ENCODE measurements at places on chromosomes 3 and 15. TPM values are rescaled to one million over a fixed set of nuclear protein-coding genes. Genes with fewer than 3 reads are reported as not detected.

DNA sequence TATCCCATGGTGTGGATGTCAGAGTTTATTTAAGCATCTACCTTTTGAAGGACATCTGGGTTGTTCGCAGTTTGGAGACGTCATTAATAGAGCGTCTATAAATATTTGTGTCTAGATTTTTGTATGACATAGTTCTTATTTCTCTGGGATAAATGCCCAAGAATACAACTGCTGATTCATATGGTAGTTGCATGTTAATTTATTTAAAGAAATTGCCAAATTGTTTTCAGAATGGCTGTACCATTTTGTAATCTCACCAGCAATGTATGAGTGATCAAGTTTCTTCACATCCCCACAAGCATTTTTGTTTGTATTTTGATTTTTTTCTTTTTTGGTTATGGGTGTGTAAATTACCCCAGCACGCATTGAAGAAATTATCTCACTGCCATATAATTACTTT lies 656.9 kb downstream of the NTRK3 start:
- DNase-seq: no peak
- H3K4me3 ChIP-seq: no peak overlapping the region
- H3K27ac ChIP-seq: no peak overlapping the region
- H3K36me3 ChIP-seq: no peaks in the 10 kb centered on the region
- no peaks in the 10 kb centered on the region for H3K27me3 ChIP-seq

DNA sequence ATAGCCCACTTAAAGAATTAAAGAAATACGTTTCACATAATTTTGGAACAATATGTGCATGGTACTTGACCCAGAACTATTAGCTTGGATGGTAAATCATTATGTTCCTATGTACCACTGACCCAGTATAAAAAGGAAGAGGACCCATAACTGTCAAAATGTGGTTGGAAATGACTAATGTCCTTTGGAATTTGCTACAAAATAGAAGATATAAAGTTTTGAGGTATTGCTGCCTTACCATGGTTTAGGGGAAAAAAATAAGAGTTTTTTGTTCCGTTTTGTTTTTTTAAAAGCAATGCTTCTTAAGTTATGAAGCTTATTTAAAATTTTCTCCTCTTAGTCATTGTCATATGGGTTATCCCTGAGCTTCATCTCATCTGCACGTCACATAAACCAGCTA lies 15.8 kb upstream of the TFDP2 start:
- H3K27ac ChIP-seq: no peak overlapping the region
- H3K36me3 ChIP-seq: no peaks in the 10 kb centered on the region
- no peak overlapping the region for H3K4me3 ChIP-seq
- H3K27me3 ChIP-seq: no peaks in the 10 kb centered on the region

DNA sequence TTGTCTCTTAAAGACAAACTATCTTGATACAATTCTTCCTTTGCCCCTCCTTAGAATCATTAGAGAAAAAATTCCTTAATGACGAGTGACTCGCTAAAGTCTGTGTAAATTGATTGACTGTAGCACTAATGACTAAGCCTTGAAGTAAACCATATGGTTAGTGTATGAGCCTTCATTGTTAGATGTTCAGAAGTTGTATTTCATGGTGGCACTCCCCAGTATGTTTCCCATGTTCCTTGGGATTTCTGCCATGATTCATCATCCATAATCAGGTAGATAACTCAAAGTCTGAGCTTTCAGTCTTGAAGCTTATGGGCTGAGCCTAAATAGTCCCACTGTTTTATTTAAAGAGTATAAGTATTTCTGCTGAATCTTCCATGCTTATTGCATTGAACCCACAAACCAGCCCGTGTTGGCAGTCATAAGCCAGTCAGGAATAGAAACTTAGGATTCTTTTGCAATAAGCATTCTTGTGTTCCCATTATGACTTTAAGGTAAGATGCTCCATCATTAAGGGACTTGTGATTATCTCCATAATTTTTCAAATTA lies 371.2 kb upstream of the RARB start:
- no peaks in the 10 kb centered on the region for H3K36me3 ChIP-seq
- no peak overlapping the region for H3K4me3 ChIP-seq
- no peaks in the 10 kb centered on the region for H3K4me1 ChIP-seq
- H3K27ac ChIP-seq: no peak overlapping the region
- H3K27me3 ChIP-seq: no peaks in the 10 kb centered on the region

- H3K27ac ChIP-seq: no peak overlapping the region
- H3K4me3 ChIP-seq: no peak overlapping the region
- H3K4me1 ChIP-seq: no peaks in the 10 kb centered on the region
- DNase-seq: no peak
Observed at GRCh38 chr15:80118956-80119355, 33.8 kb upstream of the FAH start.

- H3K4me3 ChIP-seq: no peak overlapping the region
- H3K36me3 ChIP-seq: no peaks in the 10 kb centered on the region
- no peaks in the 10 kb centered on the region for H3K27me3 ChIP-seq
- DNase-seq: no peak
- H3K4me1 ChIP-seq: no peaks in the 10 kb centered on the region
- H3K27ac ChIP-seq: no peak overlapping the region
Observed at GRCh38 chr3:94483403-94483802, 420.5 kb downstream of the NSUN3 start.

GRCh38 chr3:126606001-126606400 lies 47.3 kb upstream of the C3orf22 start:
- no peaks in the 10 kb centered on the region for H3K36me3 ChIP-seq
- H3K27ac ChIP-seq: no peak overlapping the region
- no peak for DNase-seq
- H3K27me3 ChIP-seq: no peaks in the 10 kb centered on the region
- H3K4me3 ChIP-seq: no peak overlapping the region

DNA sequence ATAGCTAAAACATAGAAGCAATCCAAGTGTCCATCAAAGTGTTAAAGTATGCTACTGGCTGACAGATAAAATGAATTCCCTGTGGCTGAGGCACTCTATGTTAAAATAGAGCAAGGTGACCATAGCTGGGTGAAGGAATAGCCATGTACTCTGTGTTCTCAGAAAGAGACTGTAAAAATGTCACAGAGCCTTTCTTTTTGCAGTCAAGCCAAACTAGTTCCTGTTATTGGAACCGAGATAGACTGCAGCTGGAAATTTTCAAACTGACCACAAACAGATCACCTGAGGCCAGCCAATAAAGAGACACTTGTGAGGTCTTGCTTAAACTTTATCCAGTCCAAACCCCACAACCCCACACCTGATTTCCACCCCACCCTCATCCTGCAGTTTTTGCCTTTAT lies 422.8 kb upstream of the NAALADL2 start:
- DNase-seq: no peak
- H3K36me3 ChIP-seq: no peaks in the 10 kb centered on the region
- H3K4me1 ChIP-seq: no peaks in the 10 kb centered on the region
- H3K27ac ChIP-seq: no peak overlapping the region
- H3K4me3 ChIP-seq: no peak overlapping the region

DNA sequence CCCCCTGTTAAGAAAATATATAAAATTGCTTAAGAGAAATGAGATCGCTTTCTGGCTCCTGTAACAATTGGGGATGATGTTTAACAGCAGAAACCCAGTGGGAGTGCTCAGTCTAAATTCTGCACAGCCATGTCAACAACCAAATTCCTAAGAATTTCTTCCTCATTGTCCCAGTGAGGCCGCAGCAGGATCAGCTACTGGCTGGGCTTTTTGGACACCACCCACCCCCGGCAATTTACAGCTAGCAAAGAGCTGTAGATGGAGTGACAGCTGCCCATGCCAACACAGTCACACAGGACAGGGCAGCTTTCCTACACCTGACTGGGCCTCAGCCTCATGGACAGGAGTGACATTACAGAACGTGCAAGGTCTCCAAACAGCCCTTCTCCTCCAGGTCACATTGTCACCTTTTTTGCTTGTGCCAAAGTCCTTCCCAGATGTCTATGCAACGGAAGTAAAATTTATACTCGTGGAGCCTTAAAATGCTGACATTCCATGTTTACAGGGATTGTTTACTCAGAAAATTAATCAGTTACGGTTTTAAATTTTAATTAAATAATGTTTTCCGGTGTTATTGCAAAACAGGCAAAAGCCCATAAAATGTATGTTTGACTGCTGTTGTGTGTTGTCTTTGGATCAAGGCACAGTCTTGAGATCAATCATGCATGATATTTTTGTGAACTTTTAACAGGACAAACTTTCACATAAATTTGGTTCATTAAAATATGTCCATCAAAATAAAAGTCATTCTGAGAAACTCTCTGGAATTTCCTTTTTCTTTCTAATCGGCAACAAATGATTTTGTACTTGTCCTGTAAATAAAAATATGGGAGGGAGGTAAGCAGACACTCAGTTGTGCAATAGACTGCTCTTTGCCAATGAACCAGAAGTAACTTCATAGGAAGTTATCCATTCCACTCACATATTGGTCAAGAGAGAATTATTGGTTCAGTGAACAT lies 943.2 kb downstream of the MCTP2 start:
- peak overlapping the region; percentile 65 for H3K27ac ChIP-seq
- no peaks in the 10 kb centered on the region for H3K36me3 ChIP-seq
- H3K4me3 ChIP-seq: no peak overlapping the region
- DNase-seq: peak; percentile 37
- no peaks in the 10 kb centered on the region for H3K27me3 ChIP-seq

GRCh38 chr3:153137626-153138025 lies 24.4 kb upstream of the RAP2B start:
- H3K27ac ChIP-seq: no peak overlapping the region
- H3K4me3 ChIP-seq: no peak overlapping the region
- H3K36me3 ChIP-seq: no peaks in the 10 kb centered on the region

GRCh38 chr15:89200182-89200581 lies 21.2 kb downstream of the RLBP1 start:
- no peaks in the 10 kb centered on the region for H3K36me3 ChIP-seq
- H3K27ac ChIP-seq: no peak overlapping the region
- DNase-seq: no peak
- no peaks in the 10 kb centered on the region for H3K27me3 ChIP-seq
- no peaks in the 10 kb centered on the region for H3K4me1 ChIP-seq

GRCh38 chr3:11637901-11638458 lies 5.7 kb downstream of the VGLL4 start:
- DNase-seq: no peak
- H3K4me3 ChIP-seq: peak overlapping the region; percentile 14
- H3K36me3 ChIP-seq: no peaks in the 10 kb centered on the region
- peaks cover 20% of the 10 kb centered on the region for H3K4me1 ChIP-seq
- H3K27ac ChIP-seq: peak overlapping the region; percentile 99

GRCh38 chr15:87032295-87032694 lies 952.6 kb downstream of the AGBL1 start:
- H3K4me1 ChIP-seq: no peaks in the 10 kb centered on the region
- no peak for DNase-seq
- no peak overlapping the region for H3K27ac ChIP-seq
- no peaks in the 10 kb centered on the region for H3K36me3 ChIP-seq

GRCh38 chr3:186760141-186760833 lies 23.1 kb upstream of the EIF4A2 start:
- no peaks in the 10 kb centered on the region for H3K4me1 ChIP-seq
- no peaks in the 10 kb centered on the region for H3K27me3 ChIP-seq
- H3K4me3 ChIP-seq: no peak overlapping the region
- no peak overlapping the region for H3K27ac ChIP-seq

DNA sequence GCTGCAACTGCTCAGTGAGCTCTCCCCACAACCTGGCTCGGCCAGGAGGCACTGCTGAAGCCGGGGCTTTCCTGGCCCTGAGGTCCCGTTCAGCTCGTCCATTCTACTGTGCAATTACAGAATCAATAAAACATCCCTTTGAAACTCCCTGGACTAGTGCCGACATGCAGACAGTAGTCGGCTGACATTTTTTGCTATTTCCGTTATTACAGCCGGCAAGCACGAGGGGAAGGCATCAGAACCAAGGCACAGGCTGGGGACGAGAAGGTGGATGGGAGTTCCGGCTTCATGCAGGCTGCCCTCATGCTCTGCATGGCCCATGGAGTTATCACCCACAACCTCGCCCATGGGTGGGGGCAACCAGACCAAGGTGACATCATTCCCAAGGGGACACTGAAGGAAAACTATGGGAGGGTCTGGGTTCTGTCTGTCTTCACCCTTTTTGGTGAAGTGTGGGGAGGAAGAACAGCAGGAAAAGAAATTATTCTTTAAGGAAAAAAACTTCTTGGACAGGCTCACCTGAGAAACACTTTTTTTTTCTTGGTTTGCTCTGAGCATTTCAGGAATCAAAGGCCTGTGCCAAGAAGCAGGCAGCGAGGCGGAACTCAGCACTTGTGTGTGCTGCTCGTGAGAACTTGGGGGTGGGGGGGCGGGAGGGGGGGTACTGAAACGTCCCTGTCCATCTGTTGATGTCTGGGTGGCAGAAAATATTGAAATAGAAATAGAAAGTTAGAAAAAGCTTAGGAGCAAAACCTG lies 154.5 kb downstream of the FOXP1 start:
- no peaks in the 10 kb centered on the region for H3K27me3 ChIP-seq
- H3K4me3 ChIP-seq: no peak overlapping the region
- peak; percentile 29 for DNase-seq
- H3K36me3 ChIP-seq: no peaks in the 10 kb centered on the region
- H3K4me1 ChIP-seq: no peaks in the 10 kb centered on the region
- peak overlapping the region; percentile 18 for H3K27ac ChIP-seq

GRCh38 chr3:171768281-171768900 lies 41.9 kb downstream of the PLD1 start:
- H3K27ac ChIP-seq: no peak overlapping the region
- no peak for DNase-seq
- no peaks in the 10 kb centered on the region for H3K36me3 ChIP-seq
- no peak overlapping the region for H3K4me3 ChIP-seq
- no peaks in the 10 kb centered on the region for H3K27me3 ChIP-seq
- no peaks in the 10 kb centered on the region for H3K4me1 ChIP-seq

- H3K4me3 ChIP-seq: no peak overlapping the region
- no peaks in the 10 kb centered on the region for H3K4me1 ChIP-seq
- no peaks in the 10 kb centered on the region for H3K27me3 ChIP-seq
- no peak for DNase-seq
Observed at GRCh38 chr3:55802816-55803215, 315.7 kb upstream of the WNT5A start.

- no peaks in the 10 kb centered on the region for H3K36me3 ChIP-seq
- H3K27ac ChIP-seq: no peak overlapping the region
- H3K4me3 ChIP-seq: no peak overlapping the region
Observed at GRCh38 chr15:96252148-96252547, 78.4 kb upstream of the NR2F2 start.

Gene ZIC1
- not detected for total RNA-seq

Gene FOXB1
- total RNA-seq: not detected

Gene ONECUT1
- not detected for total RNA-seq

Gene RAB6B
- total RNA-seq: 1.5 TPM

Gene GRM2
- 1.8 TPM for total RNA-seq

Gene C3orf22
- total RNA-seq: not detected

Gene ELL3
- total RNA-seq: not detected

Measured in uterus (tissue), 4 donors.